Naive thymus-derived CD4-positive, alpha-beta T cell (primary cell): ENCODE measurements at places on chromosomes 13 and 19. TPM values are rescaled to one million over a fixed set of nuclear protein-coding genes. Genes with fewer than 3 reads are reported as not detected.
A peak's percentile ranks its signal among the peaks of the same experiment; 100 is the strongest.

DNA sequence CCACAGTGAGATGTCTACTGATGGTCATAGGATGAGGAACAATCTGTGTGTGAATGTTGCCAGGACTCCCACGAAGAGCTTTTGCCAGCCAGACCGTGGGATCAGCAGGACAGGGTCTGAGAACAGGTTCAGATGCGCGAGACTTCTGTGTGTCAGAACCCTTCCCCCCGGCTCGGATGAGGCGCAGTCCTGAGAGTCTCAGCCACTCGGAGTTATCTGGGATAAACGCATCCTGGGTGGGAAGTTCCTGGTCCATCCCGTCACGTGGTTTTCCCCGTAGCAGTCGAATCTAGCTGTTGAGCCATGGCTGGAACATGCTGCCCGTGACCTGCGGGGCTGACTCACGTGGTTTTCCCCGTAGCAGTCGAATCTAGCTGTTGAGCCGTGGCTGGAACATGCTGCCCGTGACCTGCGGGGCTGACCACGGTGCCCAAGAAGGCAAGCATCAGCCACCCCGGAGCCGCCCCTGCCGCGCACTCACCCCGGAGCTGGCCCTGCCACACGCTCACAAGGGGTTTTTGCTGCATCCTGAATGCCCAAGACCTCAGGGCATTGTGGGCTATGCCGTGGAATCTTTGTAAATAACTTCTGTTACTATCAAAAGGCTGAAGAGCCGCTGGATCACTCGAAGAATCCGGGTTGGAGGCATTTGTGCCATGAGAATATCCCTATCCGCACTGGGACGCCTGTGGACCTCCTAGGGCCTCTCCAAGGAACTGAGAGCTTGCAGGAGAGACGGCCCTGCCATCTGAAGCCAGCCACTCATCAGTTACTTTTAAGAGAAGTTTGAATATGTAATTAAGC is 130.8 kb upstream of the MCF2L start:
- H3K27ac ChIP-seq = no peak overlapping the region
- no peak for DNase-seq
- no peak overlapping the region for H3K4me3 ChIP-seq
- no peaks in the 10 kb centered on the region for H3K27me3 ChIP-seq
- no peaks in the 10 kb centered on the region for H3K4me1 ChIP-seq

- H3K27ac ChIP-seq = no peak overlapping the region
- H3K4me1 ChIP-seq = peaks cover 12% of the 10 kb centered on the region
- no peaks in the 10 kb centered on the region for H3K36me3 ChIP-seq
- no peaks in the 10 kb centered on the region for H3K27me3 ChIP-seq
- no peak for DNase-seq
Observed at GRCh38 chr13:26488236-26489003, 69.1 kb upstream of the WASF3 start.

- H3K27me3 ChIP-seq = no peaks in the 10 kb centered on the region
- no peak for DNase-seq
- no peak overlapping the region for H3K4me3 ChIP-seq
- no peaks in the 10 kb centered on the region for H3K4me1 ChIP-seq
- no peak overlapping the region for H3K27ac ChIP-seq
Observed at GRCh38 chr13:64688893-64689677, 2541.1 kb downstream of the PCDH9 start.

GRCh38 chr13:30504081-30504480 is 38.3 kb upstream of the HMGB1 start:
- no peaks in the 10 kb centered on the region for H3K4me1 ChIP-seq
- no peak overlapping the region for H3K27ac ChIP-seq
- no peak overlapping the region for H3K4me3 ChIP-seq
- H3K27me3 ChIP-seq = no peaks in the 10 kb centered on the region
- no peaks in the 10 kb centered on the region for H3K36me3 ChIP-seq

GRCh38 chr13:75437582-75438318 is 44.2 kb downstream of the TBC1D4 start:
- H3K27ac ChIP-seq = no peak overlapping the region
- no peaks in the 10 kb centered on the region for H3K27me3 ChIP-seq
- no peaks in the 10 kb centered on the region for H3K36me3 ChIP-seq
- DNase-seq = no peak
- H3K4me1 ChIP-seq = no peaks in the 10 kb centered on the region

- H3K4me1 ChIP-seq = no peaks in the 10 kb centered on the region
- no peak overlapping the region for H3K27ac ChIP-seq
- H3K4me3 ChIP-seq = no peak overlapping the region
- no peak for DNase-seq
- no peaks in the 10 kb centered on the region for H3K27me3 ChIP-seq
Observed at GRCh38 chr13:94028234-94028633, 451.2 kb downstream of the DCT start.

DNA sequence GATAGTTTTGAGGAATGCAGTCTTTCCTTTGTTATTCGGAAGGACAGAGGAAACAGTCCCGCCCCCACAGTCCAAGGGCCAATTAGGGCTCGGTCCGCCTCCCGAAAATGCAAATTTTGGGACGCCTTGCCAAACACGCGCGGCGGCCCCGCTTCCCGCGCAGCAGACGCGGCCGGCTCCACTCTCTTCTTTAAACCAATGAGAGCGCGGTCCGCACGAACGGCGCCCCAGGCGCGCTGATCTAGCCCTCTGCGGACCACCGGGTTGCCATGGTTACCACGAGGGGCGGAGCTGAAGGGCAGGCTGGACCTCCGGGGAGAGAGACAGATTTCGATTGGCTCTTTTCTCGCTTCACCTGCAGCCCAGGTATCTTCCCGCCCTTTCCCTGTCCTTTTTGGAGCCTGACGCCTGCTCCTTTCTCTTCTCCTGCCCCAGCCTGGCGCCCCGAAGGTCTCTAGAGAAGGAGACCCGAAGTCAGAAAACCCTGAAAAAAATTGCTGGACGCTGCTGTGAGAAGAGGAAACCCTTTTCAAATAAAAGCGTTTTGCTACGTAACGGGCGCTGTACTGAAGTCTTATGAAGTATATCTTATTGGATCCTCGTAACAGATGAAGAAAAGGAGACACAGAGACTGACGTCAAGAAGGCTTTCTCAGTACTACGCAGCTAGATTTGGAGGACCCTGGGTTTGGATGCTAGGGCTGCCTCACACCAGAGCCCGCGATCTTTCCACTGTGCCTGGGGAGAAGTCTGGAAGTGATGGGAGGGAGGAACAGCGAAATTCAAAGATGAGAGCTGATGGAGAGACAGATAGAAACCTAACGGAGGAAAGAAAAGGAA is 2.0 kb downstream of the PTH2 start:
- no peak overlapping the region for H3K27ac ChIP-seq
- peaks cover 30% of the 10 kb centered on the region for H3K4me1 ChIP-seq
- H3K27me3 ChIP-seq = peaks cover 31% of the 10 kb centered on the region
- H3K36me3 ChIP-seq = no peaks in the 10 kb centered on the region
- H3K4me3 ChIP-seq = no peak overlapping the region

DNA sequence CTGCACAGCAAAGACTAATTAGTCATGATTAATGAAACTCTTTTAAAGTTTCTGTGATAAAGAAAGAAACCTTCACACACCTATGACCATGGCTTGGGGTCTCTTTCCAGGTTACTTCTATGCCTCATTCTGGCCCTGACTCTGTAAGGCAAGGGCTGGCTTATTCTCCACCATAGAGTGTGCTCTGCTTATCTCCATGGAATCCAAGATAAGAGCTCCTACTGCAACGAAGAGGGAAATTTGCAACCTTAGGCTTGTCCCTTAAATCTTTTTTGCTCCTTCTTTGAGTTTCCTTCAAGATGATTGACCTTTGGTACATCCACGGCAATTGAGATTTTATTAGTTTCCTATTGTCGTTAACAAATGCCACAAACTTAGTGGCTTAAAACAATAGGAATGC is 239.9 kb downstream of the SPRY2 start:
- H3K4me3 ChIP-seq = no peak overlapping the region
- H3K27me3 ChIP-seq = no peaks in the 10 kb centered on the region
- no peaks in the 10 kb centered on the region for H3K36me3 ChIP-seq
- no peak for DNase-seq
- no peaks in the 10 kb centered on the region for H3K4me1 ChIP-seq

- H3K36me3 ChIP-seq = no peaks in the 10 kb centered on the region
- H3K4me1 ChIP-seq = no peaks in the 10 kb centered on the region
- no peaks in the 10 kb centered on the region for H3K27me3 ChIP-seq
- H3K27ac ChIP-seq = no peak overlapping the region
Observed at GRCh38 chr13:32142956-32143375, 111.4 kb downstream of the FRY start.

DNA sequence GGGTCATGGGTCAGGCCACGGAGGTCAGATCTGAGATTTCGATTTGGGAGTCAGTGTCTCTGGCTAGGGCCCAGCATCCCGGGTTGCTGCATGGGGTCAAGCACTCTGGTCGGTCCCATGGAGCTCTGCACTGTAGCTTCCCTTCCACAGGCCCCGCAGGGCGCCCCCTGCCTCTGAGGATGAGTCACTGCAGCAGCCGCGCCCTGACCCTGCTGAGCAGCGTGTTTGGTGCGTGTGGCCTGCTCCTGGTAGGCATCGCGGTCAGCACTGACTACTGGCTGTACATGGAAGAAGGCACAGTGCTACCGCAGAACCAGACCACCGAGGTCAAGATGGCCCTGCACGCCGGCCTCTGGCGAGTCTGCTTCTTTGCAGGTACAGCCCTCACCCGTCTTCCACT is 3.6 kb downstream of the CACNG7 start:
- H3K4me1 ChIP-seq = peaks cover 7% of the 10 kb centered on the region
- DNase-seq = no peak
- H3K27me3 ChIP-seq = peaks cover 19% of the 10 kb centered on the region
- H3K27ac ChIP-seq = no peak overlapping the region
- H3K4me3 ChIP-seq = no peak overlapping the region

- no peak for DNase-seq
- H3K4me3 ChIP-seq = no peak overlapping the region
- H3K4me1 ChIP-seq = no peaks in the 10 kb centered on the region
- no peaks in the 10 kb centered on the region for H3K27me3 ChIP-seq
- H3K27ac ChIP-seq = no peak overlapping the region
Observed at GRCh38 chr19:39177110-39177699, 19.6 kb upstream of the NCCRP1 start.

DNA sequence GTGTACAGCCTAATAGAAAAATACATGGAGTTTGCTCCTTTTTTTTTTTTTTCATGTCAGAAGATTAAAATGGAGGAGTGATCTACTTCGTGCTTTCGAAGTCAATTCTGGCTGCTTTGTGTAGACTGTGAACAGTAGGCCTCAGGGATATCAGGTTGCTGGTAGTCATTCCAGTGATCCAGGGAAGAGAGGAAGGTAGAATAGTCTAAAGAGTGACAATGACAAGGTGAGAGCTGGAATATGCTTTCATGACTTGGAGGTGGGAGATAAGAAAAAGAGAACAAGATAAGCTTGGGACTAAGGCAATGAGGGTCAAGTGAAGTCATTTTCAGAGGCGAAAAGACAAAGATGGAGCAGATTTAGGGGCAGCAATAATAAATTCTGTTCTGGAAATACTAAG is 111.3 kb upstream of the MIR17HG start:
- H3K4me3 ChIP-seq = no peak overlapping the region
- H3K27me3 ChIP-seq = no peaks in the 10 kb centered on the region
- H3K27ac ChIP-seq = no peak overlapping the region
- no peaks in the 10 kb centered on the region for H3K4me1 ChIP-seq
- DNase-seq = no peak

GRCh38 chr13:56923626-56924140 is 217.0 kb upstream of the PRR20A start:
- H3K36me3 ChIP-seq = no peaks in the 10 kb centered on the region
- no peak overlapping the region for H3K27ac ChIP-seq
- H3K27me3 ChIP-seq = no peaks in the 10 kb centered on the region
- no peaks in the 10 kb centered on the region for H3K4me1 ChIP-seq
- no peak overlapping the region for H3K4me3 ChIP-seq
- DNase-seq = no peak

DNA sequence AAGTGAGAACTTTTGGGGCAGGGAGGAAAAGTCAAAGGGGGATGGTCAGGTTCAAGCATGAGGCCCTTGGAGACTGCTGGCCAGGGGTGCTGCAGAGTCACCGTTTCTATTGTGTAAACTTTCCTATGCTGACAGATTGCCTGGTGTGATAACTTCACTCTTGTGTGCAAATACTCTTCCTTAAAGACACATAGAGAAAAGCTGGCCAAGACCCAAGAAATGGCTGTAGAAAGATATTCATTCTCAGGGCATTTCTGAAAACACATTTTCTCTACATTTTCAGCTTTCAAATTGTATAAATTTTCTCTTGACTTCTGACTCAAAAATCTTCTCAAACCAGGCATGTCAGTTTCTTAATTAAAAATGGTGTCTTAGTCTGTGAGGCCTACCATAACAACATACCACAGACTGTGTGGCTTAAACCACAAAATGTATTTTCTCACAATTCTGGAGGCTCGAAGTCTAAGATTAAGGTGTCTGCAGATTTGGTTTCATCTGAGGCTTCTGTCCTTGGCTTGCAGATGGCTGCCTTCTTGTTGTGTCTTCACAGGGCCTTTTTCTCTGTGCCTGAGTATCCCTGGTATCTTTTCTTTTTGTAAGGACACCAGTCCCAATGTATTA is 304.5 kb downstream of the KCNRG start:
- H3K4me1 ChIP-seq = peaks cover 28% of the 10 kb centered on the region
- no peak overlapping the region for H3K27ac ChIP-seq
- no peak overlapping the region for H3K4me3 ChIP-seq
- DNase-seq = no peak
- no peaks in the 10 kb centered on the region for H3K36me3 ChIP-seq
- H3K27me3 ChIP-seq = no peaks in the 10 kb centered on the region

DNA sequence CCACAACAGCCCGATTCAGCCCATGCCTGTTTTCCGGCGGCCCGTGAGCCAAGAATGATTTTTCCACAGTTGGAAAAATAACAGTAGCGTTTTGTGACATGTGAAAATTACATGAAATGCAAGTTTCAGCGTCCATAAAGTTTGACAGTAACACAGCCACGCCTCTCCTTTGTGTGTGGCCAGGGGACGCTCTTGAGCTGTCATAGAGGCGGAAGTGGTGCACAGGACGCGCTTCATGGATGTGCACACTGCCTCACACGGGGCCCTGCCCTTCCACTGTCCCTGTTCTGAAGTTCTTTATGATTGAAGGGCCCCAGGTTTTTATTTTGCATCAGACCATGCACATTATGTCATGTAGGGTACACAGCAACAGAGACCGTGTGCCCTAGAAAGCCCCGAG is 12.4 kb upstream of the ELAVL1 start:
- DNase-seq = peak; percentile 60
- H3K27ac ChIP-seq = no peak overlapping the region
- H3K4me1 ChIP-seq = no peaks in the 10 kb centered on the region
- no peaks in the 10 kb centered on the region for H3K27me3 ChIP-seq
- no peak overlapping the region for H3K4me3 ChIP-seq

PSG11 gene
- 0.27 TPM for total RNA-seq

CEACAM8 gene
- total RNA-seq = not detected in 2 replicates

RNF225 gene
- total RNA-seq = 0.51 TPM

EPSTI1 gene
- 11.0 TPM for total RNA-seq

MAP2K2 gene
- 123 TPM for total RNA-seq

ACP5 gene
- total RNA-seq = 18.3 TPM

CFAP97D2 gene
- total RNA-seq = 0.27 and 0.46 TPM in 2 replicates

CDX2 gene
- not detected in 2 replicates for total RNA-seq
